ENCODE measurements at places on chromosomes 5 and 9. TPM values are rescaled to one million over a fixed set of nuclear protein-coding genes. Genes with fewer than 3 reads are reported as not detected.

The RXRA gene
- total RNA-seq: 15.7 TPM

- H3K27ac ChIP-seq: no peak overlapping the region
- H3K36me3 ChIP-seq: no peaks in the 10 kb centered on the region
- no peaks in the 10 kb centered on the region for H3K4me1 ChIP-seq
- H3K4me3 ChIP-seq: no peak overlapping the region
- DNase-seq: no peak
These were observed 306.3 kb upstream of the SGCD start for GRCh38 chr5:156020647-156021046.

The RANBP3L gene
- total RNA-seq: not detected

DNA sequence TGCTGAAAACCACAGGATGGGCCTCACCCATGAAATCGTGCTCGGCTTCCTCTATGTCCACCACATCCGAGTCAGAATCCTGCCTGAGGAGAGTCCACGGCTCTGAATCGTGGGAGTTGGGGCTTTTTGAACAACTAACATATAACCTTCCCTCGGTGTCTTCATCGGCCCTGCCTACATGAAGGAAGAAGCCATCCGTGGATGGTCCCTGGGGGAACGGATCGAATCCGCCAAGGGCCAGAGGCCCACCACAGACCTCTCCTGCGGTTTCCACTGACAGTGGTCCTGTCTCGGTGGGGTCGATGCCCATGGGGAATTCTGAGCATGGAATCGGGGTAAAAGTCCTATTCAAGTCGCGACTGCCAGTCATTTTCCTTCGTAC, 85.0 kb downstream of the CAMSAP1 start:
- H3K27ac ChIP-seq: no peak overlapping the region
- peaks cover 34% of the 10 kb centered on the region for H3K36me3 ChIP-seq
- H3K4me1 ChIP-seq: no peaks in the 10 kb centered on the region
- no peak for DNase-seq

DNA sequence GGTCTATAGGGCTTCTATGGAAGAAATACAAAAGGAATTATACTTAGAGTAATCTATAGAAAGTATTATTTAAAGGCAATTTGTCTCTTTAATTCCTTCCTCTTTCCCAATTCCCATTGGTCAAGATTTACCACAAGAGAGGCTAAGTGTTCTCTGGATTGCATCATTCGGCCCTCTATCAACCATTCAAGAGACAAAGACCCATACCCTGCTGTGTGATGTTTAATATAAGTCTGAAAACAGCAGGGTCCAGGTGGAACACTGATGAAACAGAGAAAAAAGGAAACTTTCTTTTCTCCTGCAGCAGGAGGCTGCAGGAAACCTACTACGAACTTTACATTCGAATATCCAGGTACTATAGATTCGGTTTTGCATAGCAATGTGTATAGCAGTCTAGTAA, 323.4 kb downstream of the CHSY3 start:
- H3K36me3 ChIP-seq: no peaks in the 10 kb centered on the region
- no peak for DNase-seq
- no peaks in the 10 kb centered on the region for H3K4me1 ChIP-seq
- H3K27ac ChIP-seq: no peak overlapping the region
